G401 (cell line): ENCODE measurements at places on chromosomes 5 and 9. TPM values are rescaled to one million over a fixed set of nuclear protein-coding genes. Genes with fewer than 3 reads are reported as not detected.

DNA sequence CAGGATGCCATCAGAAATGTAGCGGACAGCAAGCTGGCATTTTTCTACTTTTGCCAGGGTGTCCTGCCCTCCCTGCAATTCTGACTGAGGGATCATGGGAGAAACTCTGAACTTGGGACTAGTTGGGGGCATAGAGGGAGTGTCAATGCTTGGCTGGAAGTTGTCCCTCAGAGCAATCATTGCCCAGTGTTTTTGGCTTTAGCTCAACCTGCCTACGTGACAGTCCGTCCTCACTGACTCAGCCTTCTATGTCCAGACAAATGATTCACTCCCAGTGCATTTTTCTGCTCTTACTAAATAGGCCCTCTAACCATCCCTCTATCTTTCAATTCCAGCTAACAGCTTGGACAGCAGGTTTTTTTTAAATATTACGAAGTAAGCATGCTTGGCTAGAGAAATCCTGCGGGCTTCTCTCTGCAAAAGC lies 627.4 kb downstream of the TLR4 start:
- DNase-seq: peak; percentile 54

Gene MPDZ
- total RNA-seq: 15.5 and 20.4 TPM in 2 replicates

DNA sequence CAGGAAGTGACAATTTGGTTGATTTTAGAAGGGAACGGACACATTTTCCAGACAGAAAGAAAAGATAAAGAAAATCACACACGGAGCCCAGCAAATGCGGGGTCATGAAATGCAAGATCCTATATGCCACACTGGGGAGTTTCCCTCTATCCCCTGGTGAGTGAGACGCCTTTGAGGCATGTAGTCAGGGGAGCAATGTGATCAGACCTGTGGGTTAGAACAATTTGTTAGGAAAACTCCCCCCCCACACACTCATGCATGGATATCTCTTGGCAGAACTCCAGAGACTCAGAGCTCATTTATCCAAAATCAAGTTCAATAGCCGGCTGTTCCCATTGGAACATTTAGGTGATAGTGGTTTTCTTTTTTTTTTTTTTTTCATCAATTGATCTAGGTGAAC lies 71.7 kb upstream of the TRIO start:
- DNase-seq: no peak

Gene SPINK14
- total RNA-seq: not detected in 2 replicates

DNA sequence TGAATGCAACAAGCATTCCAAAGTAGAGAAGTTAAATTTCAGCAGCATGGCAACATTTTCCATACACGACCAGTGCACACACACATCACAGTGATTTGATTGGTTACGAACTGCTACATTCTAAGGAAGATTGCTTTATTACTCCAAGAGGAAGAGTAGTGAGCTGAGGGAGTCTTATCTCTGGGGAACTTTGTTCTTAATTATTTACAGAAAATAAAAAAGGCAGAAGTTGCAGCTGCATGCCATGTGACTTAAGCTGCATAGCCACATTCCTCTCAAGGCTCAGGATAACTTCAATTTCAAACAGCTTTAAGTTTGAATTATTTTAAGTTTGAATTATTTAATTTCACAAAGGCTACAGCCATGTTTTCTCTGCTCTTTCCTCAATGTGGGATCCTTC lies 71.6 kb upstream of the HSPB3 start:
- DNase-seq: no peak

GRCh38 chr9:86546712-86547111 lies 192.5 kb upstream of the TUT7 start:
- no peak for DNase-seq

GRCh38 chr5:131757830-131758519 lies 38.8 kb downstream of the FNIP1 start:
- no peak for DNase-seq

GRCh38 chr5:90191352-90192045 lies 218.1 kb downstream of the CETN3 start:
- DNase-seq: no peak
